ENCODE measurements at places on chromosomes 3 and 15.
A peak's percentile ranks its signal among the peaks of the same experiment; 100 is the strongest.

DNA sequence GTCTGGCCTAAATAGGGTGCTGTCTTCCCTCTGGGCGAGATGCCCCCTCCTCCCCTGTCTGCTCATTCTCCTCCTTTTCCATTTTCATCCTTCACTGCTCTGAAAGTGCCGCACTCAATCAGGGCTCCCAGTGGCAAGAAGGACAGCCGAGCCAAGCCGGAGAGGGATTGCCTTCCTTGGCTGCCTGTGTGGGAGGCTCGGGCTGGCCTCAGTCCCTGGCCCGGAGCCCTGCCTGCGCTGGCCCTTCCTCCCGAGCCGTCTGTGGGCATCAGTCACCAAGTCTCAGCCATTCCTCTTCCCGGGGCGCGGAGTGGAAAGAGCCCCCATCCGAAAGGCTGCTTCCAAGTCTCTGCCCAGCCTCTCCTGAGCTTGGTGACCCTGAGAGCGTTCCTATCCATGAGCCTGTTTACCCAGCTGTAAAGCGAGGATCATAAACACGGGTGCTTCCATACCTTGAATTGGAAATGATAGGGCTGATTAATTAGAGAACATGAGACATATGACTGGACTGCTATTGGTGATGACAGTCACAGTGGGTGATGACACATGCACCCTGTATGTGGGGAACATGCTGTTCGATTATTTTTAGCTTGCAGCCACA is 59.1 kb upstream of the TLE3 start:
- no peak for DNase-seq

GRCh38 chr15:39157882-39158281 is 423.0 kb upstream of the THBS1 start:
- DNase-seq: no peak

- DNase-seq: no peak
These were observed 292.4 kb upstream of the SGO1 start for GRCh38 chr3:20478436-20478835.

GRCh38 chr3:111331912-111332311 is 210.1 kb upstream of the CD96 start:
- no peak for DNase-seq

GRCh38 chr15:98914626-98915025 is 93.0 kb downstream of the PGPEP1L start:
- no peak for DNase-seq

- no peak for DNase-seq
These were observed 68.5 kb upstream of the SGO1 start for GRCh38 chr3:20254268-20255117.

DNA sequence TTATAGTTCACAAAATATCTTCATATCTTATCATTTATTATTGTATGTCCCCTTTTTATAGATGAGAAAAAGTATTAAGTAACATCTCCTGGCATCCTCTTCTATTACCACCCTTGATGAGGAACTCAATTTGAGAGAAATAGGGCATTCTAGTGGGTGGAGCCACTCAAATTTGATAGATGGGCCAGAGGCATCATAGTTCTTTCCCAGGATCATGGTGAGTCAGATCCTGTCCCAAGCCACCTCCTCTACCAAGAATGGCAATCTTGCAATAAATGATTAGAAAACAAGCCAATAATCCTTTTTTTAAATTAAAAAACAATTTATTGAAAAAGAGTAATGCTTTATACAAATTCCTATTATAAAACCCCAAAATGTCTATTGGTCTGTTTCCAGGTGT is 16.8 kb downstream of the CLDN1 start:
- no peak for DNase-seq

DNA sequence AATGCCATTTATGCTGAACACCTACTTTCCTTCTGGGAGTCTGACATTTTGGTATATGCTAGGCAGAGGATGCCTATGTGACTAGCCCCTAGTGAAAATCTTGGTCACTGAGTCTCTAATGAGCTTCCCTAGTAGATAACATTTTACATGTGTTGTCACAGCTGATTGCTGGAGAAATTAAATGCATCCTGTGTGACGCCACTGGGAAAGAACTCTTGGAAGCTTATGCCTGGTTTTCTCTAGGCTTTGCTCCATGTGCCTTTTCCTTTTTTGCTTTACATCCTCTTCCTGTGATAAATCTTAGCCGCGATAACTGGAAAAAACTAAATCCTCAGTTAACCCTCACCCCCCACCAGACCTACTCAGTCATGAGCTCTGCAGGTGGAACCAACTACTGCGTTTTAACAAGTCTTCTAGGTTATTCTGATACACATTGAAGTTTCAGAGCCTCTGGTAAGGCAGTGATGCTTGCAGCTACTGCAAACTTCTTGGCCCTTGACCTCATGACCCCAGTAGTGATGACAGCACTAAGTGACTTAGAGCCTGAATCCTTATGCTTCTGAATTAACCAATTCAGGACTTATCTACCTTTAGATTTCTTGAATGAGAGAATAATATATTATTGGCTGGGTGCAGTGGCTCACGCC is 292.4 kb upstream of the SOX14 start:
- no peak for DNase-seq

DNA sequence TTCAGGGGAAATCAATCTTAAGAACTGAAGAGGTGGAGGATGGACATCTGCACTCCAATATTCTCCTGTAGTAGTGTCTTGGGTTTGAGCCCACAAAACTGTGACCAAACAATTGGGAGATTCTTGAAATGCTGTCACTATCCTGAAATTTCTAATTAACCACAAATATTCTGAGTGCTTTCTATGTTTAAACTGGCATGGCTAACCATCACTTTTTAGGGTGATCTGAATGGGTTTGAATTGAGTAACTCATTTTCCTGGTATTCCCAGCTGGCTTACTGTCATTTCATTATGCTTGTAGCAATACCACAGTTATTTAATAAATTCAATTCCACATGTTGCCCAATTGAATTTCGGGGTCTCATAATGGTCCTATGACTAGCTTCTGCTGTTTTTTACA is 216.9 kb upstream of the DCBLD2 start:
- no peak for DNase-seq

DNA sequence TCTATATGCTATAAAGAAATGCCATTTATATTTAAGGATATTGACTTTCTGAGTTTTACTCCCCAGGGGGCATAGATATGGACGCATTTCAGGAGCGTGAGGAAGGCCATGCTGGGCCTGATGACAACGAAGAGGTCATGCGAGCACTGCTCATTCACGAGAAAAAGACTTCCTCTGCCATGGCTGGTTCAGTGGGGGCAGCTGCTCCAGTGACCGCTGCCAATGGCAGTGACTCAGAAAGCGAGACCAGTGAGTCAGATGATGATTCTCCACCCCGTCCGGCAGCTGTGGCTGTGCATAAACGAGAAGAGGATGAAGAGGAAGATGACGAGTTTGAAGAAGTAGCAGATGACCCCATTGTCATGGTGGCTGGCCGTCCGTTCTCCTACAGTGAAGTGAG is 38.4 kb downstream of the GTF2E1 start:
- DNase-seq: no peak

- no peak for DNase-seq
These were observed 1.5 kb downstream of the SV2B start for GRCh38 chr15:91101608-91101920.

GRCh38 chr15:90349072-90349471 is 3.0 kb upstream of the ZNF774 start:
- no peak for DNase-seq

DNA sequence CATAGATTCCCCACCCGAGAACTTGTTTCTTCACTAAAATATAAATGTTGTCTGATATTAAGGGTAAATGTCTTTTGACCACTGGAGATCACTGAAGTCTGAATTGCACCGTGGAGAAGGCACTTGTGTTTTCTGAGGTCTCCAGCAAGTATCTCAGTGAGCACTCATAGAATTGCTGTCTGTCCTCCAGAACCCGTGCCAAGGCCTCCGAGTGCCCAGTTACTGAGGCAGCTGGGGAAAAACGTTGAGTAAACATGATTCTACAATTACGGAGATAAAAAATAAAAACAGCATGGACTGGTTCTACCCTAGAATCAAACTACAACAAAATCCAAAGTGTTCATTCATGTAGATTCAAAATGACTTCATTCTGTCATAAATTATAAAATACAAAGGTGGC is 60.0 kb downstream of the MLH1 start:
- DNase-seq: no peak

DNA sequence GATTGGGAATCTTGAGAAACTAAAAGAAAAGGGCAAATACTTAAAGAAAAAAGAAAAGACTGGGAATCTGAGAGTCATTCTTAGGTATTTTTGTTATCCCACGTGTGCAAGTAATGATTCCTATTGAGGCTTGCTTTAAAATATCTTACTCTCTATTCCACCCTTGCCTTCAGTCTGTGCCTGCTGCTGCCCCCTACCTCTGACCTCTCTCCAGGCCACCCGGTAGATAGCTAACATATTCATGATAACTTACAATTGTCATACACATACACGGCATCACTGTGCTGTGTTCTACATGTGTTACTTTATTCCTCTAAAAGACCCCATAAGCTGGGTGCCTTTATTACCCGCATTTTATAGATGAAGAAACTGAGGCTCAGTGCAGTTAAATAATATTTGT is 27.8 kb upstream of the ATP13A3 start:
- no peak for DNase-seq

DNA sequence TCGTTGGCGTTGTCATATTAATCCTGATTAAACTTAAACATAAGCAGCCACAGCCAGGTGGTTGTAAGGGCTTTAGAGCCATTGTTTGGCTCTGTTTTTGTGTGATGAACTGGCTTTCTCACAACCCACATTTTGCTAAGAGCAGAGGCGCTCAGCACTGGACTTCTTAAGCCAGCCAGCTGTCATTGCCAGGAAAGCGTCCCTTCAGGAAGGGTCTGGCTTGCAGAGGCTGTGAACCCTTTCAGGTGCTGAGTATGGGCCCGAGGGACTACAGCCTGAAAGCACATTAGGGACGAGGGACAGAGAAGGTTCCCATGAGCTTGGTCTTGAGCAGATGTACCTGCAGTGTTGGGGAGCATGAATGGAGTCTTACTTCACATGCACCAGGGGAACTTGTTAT is 112.3 kb downstream of the CHCHD6 start:
- DNase-seq: no peak

DNA sequence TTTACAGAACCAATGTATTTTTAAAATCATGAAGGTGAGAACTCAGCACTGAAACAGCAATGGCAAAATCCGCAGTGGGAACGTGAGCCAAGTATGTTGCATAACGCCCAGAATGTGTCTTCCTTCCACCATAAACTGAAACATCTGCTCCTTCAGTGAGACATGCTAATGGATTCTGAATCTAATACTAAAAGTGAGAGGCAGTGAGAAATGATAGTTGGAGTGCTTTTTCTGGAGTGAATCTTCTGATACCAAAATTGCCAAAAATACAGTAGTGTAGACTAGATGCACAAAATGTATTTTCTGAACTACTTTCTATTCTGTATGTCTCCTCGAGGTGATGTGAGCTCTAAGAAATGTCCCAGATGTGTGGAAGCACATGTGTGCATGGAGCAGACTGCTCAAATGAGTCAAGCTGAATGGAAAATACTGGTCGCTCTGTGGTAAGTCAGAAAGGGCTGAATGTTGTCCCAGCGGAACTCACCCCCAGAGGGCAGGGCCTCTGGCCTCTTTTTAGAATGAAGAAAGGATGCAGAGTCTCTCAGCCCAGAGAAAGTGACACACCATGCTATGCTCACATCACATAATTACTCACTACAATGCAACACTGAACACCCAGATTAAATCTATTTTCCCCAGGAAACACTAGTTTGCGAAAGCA is 73.0 kb downstream of the ATP10A start:
- DNase-seq: peak; percentile 41

- no peak for DNase-seq
These were observed 86.5 kb upstream of the NMNAT3 start for GRCh38 chr3:139764069-139764905.

GRCh38 chr3:18007980-18008379 is 265.5 kb upstream of the TBC1D5 start:
- DNase-seq: no peak

DNA sequence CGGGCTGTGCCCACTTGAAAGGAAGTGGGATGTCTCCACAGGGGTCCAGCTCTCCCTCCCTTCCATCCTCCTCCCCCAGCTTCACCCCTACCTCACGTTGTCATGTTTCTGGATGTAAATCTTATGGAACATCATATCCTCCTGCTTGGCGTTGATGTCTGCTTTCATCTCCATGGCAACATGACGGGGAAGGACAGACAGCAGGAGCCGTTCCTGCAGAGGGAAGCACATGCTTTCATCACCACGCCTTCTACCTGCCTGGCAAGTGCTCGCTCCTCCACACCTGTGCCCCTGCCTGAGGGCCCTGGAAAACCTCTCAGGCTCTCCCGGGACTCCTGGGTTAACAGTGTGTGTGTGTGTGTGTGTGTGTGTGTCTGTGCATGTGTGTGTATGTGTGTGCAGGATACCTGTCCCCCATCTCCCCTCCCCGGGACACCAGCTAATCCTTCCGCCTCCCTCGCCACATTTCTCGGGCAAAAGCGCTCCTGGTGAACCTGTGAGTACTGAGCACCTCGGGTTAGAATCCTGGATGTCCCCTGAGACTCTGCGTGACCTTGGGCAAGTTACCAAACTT is 101.1 kb downstream of the ADCY5 start:
- DNase-seq: no peak

DNA sequence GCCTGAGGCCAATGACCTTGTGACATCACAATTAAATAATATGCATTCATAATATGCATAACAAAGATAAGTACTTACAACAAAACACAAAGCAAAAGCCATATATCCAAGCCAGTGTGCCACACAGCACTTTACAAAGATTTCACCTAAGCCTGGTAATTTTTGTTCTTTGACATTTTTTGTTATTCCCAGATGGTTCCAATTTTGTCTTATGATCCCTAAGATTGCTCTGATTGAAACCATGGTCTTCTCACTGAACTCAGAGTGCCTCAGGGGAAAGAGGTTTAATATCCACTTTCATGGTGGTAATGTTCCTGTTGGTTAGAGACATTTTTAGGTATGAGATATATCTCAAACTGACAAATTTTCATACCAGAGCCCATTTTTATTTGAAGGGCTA is 29.1 kb downstream of the RETNLB start:
- DNase-seq: no peak

DNA sequence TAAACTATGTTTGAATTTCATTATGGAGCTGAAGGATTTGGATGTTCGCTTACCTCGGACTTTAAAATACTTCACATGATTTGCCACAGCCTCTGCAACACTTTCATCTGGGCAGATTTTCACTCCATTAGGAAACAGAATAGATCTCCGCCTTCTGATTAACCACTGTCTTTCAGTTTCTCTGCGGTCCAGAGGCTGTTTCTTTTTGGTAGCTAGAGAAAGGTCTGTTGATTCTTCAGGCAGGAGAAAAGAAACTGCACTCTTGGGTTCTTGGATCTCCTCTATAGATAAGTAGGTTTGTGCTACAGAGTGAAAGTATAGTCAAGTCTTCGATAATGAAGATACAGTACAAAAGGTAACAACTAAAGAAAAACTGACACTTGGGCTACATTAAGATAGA is 844 bp downstream of the IMPG2 start:
- DNase-seq: no peak
